ENCODE measurements at places on chromosomes 7 and 10.

DNA sequence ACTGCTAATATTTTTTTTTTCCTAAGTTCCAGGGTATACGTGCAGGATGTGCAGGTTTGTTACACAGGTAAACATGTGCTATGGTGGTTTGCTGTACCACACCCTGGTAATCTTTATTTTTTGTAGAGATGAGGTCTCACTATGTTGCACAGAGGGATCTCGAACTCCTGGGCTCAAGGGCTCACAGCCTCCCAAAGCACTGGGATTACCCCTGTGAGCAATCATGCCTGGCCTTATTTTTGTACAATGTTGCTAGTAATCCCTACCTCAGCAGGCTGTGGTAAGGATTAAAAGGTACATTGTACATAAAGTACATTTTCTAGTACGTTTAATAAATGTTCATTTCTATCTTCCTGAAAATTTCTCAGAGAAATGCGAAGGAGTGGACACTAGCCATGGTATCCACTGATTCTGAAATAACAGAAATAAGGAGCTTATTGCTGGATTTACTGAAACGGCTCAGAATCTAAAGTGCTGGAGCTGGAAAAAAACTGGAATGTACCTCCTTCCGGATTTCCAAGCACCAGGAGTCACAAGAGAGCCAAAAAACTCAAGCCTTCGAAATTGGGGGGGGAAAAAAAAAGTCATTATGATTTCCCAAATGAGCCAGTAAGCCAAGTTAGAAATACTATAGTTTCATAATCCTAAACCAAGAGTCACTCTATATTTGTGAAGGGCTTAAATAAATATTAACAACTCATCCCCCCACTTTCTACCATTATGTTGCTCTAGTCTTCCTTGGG is 69.6 kb downstream of the NT5C2 start:
- DNase-seq, result no peak

GRCh38 chr10:75014516-75015230 is 96.8 kb upstream of the SAMD8 start:
- DNase-seq, result no peak

DNA sequence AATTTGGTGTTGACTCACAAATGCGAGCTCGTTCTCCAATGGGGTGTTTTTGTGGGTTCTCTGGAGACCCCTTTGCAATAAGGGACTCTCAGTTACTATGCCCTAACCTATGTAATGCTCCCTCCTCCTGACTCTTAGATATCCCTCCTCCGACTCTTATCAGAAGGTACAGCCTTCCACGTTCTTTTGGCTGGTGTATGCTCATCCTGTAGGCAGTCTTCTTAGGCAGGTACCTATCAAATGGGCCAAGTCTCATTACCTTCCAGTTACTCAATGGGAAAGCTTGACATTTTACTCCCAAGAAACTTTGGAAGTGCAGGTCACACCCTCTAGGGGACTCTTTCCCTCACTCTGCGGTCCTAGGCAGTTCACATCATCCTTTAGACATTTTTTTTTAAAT is 32.6 kb downstream of the SLC26A5 start:
- no peak for DNase-seq

DNA sequence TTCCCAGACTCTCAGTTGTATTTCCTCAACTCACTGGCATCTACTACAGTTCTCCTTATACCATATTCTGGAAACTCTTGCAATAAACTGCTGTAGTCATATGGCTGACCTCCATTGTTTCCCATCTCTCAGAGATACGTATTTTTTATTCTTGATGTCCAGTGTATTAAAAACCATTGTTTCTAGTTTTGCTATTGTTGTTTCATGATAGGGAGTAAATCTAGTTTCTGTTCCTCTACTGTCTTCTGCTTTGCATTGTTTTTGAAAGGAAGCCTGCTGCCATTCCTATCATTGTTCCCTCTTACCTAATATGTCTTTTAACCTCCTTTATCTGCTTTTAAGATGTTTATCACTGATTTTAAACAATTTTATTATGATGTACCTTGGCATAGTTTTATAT is 255.0 kb downstream of the ADK start:
- DNase-seq, result no peak

GRCh38 chr10:77661674-77662073 is 24.1 kb upstream of the KCNMA1 start:
- no peak for DNase-seq

GRCh38 chr10:47301833-47302232 is 1.8 kb downstream of the GDF10 start:
- no peak for DNase-seq

GRCh38 chr7:155681663-155682062 is 37.2 kb downstream of the RBM33 start:
- DNase-seq, result no peak

Data from fibroblast of the conjunctiva (primary cell).